ENCODE measurements at places on chromosomes 12 and 14. TPM values are rescaled to one million over a fixed set of nuclear protein-coding genes. Genes with fewer than 3 reads are reported as not detected.

DNA sequence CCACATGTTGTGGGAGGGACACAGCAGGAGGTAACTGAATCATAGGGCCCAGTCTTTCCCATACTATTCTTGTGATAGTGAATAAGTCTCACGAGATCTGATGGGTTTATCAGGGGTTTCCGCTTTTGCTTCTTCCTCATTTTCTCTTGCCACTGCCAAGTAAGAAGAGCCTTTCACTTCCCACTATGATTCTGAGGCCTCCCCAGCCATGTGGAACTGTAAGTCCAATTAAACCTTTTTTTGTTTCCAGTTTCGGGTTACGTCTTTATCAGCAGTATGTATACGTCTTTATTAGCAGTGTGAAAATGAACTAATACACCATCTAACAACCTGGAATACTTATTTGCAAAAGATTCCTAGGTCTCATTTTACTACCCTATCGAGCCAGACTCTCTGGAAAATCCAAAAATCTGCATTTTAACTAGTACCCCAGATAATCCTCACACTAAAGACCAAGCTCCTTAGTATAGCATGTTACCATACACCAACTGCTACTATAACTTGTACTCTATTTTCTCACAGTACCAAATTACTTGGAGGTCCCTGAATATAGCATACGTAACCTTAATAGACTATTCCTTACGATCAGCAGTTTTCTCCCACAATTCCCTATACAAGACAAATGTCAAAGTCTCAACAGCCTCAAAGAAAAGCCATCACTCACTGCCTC is 11.5 kb downstream of the GTF2A1 start:
- no peak for DNase-seq

The GPX2 gene
- not detected for total RNA-seq

The HOXC11 gene
- total RNA-seq = not detected

DNA sequence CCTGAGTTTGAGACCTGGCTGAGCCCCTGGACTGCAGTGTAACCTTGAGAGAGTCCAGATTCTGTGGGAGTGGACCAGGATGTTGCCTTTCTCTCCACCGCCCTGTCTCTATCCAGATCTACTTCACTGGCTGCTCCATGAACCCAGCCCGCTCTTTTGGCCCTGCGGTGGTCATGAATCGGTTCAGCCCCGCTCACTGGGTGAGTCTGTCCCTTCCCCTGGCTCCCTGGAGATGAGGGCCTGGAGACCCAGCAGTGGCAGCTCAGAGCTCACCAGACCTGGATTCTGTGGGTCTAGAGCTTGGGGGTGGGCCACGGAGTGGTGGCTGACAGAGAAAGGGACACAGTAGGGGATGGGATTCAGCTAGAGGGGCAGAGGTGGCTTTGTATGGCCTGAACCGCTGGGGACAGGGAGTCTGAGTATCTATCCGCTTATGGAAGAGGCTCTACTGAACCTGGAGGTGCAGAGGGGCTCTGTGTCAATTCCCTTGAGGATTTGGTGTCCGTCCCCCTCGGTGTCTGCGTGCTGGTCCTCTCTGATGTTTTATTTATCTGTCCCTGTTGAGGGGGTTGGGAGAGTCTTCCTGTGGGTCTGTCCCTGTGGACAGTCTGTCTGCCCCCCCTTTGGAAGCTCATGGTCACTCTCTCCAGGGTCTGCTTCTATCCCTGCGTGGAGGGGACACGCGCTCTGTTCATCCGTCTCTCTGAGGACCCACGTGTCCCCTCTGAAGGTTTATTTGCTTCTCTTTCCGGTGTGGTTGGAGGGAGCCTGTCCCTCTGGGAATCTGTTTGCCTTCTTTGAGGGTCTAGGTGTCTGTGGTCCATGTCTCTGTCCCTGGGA is 2.5 kb downstream of the AQP5 start:
- DNase-seq = no peak

DNA sequence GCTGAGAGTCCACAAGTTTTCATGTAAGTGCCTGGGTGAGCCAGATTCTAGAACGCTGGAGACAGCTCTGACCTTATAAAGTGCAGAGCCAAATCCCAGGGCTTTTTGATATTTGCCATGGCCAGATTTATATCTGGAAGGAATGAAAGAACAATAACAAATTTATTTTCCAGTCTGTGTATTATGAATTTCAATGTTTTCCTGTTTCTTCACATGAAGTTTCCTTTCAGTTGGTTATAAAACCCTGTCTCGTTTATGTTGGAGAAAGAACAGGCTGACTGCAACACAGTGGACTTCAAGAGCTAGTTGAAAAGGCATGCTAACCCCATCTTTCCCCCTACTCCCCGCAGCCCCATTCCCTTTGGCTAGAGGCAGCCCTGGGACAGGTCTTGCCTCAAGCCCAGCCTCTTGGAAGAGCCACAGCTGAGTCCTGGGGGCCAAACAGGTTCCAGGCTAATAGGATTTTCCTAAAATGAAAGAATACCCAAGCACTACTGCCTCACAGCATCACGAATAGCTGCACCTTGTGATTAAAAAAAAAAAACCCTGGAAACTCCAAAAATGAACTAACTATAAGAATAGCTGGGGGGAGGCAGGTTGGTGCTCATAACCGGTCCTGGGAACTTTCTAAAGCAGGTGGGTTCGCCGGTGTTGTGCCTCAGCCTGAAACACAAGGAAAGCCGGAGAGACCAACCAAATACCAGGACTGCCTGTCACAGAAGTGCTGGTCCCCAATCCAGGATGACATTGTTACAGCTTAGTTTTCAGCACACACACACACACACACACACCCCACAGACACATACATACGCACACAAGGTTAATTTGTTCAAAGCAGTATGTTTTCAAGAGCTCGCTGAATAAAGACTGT is 1.5 kb downstream of the FBLN5 start:
- peak; percentile 35 for DNase-seq

DNA sequence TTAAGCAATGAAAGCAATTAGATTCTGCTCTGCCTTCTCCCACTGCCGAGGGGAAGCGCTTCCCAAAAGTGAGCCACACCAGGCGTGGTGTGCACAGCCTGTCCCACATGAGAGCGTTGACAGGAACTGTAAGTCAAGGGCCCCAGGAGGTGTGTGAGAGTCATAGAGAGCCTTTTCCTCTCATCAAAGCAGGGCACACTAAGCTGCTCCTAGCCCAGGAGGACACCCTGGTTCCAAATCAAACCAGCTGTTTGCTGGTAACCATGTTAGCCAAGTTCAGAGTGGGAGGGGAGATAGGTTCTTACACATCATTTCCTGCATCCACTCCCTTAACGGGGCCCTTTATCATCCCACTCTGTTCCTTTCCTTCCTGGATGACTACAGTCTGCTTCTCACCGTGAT is 98.3 kb downstream of the SPTSSA start:
- DNase-seq = peak; percentile 48

DNA sequence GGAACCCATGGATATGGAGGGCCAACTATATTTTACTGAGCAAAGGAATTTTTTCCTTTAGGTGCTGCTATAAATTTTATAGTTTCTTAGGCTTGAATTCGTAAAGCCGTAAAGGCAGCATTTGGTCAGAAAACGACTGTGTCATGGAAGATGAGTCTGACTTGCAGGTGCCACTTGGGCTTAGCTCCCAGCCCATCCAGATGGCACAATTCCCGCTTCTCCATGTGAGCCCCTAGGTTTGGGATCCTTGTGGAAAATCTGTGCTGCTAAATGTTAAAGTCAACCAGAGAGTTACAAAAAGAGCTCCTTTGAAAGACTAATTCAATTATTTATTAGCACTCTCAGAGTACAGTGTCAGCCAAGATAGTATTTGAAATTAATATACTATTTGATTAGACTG is 120.1 kb upstream of the NPAS3 start:
- DNase-seq = no peak

- no peak for DNase-seq
Observed at GRCh38 chr12:69328426-69328825, 19.8 kb upstream of the LYZ start.

GRCh38 chr14:36657399-36658122 is 4.1 kb upstream of the PAX9 start:
- DNase-seq = peak; percentile 42

DNA sequence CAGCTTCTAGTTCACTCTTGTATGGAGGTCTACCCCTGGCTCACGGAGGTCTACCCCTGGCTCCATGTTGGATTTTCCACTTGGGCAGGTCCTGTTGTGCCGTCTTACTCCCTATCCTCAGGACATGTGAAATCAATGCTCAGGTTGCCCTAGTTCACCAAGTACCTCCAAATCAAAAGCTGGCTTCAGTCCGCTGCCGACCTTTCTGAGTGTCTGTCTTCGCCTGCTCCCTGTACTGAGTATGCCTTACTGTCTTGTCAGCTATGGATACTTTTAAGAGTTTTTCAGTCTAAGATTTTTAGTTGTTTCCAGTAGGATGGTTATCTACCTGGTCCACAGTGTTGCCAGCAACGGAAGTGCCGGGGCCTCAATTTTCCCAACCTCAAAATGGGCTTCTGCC is 40.1 kb upstream of the BCL11B start:
- no peak for DNase-seq

DNA sequence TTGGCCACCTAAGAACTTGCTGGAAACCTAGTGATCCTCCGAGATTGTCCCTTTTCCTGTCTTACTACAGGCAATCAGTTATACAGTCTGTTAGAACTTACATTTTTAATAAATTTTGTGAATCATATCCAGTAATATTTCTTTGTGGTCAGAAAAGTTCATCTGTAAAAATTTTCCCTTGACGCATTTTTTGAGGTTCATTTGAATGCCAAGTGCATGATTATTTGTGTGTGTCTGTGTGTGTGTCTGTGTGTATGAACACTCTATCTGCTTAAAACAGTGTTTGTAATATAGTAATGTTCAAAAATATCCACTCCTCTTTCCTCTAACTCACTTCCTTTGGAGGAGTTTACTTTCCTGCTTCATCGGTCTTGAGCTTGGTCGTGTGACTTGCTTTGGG is 468.7 kb upstream of the FLRT2 start:
- DNase-seq = no peak
